ENCODE measurements at places on chromosomes 5 and 9.

- DNase-seq, result no peak
Observed at GRCh38 chr5:151523335-151523734, 67.8 kb downstream of the FAT2 start.

DNA sequence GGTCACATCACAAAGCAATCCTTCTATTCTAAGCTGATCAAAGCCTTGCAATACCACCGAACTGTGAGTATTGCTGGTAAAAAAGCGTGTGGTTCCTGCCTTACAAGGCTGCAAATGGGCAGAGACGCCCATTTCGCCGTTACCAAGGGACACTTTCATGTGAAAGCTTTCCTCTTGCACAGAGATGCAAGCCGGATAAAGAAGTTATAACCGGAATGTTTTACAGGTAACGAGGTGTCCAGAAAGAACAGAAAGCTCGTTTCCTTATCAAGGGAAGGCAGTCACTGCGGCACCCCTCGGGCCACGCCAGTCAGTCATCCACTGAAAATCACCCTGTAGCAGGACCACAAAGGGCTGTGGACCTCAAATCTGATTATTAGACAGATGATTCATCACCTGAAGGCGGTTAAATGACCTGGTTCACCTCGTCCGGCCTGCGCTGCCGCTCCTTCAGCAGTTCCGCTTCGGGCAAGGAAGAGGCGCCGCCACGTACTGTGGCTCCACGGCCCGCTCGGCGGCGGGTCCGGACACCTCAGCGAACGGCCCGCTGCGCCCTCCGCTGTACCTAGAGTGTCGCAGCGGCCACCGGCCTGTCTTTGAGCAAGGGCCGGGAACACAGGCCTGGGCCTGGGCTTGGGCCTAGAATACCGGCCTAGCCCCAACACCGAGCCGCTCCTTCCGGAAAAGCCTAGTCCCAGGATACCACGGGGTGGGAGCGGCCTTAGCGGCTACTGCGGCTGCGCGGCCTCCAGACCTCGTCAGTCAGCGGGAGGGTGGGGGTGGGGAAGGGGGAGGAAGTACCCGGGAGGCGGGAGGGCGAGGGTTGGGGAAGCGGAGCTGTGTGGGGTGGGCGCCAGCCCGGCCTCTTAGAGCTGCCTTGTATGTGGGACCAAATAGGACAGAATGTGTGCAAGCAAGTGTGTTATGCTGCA lies at the start of gene KLHL9:
TSS of gene KLHL9 (minus strand) at position 704 of the 932 bp plus-strand sequence. CDS start at position 159, 545 bp downstream.
- DNase-seq, result peak; percentile 94

DNA sequence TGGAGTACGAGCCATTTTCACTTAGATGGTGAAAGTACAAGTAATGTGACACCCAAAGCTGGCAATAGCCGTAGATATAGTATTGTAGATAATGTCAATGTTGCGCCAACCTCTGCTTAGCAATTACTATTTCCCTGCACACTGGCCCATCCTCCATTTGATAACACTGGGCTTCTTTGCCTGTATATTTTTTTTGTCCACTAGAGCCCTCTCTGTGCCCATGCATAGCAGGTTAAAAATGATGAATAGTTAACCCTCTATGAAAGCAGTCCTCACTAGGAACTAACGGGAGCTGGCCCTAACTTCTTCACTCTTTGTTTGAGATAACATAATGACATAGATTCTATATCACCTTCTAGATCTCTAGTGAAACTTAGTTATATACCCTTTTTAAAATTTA lies 416.8 kb downstream of the TUSC1 start:
- DNase-seq, result no peak

DNA sequence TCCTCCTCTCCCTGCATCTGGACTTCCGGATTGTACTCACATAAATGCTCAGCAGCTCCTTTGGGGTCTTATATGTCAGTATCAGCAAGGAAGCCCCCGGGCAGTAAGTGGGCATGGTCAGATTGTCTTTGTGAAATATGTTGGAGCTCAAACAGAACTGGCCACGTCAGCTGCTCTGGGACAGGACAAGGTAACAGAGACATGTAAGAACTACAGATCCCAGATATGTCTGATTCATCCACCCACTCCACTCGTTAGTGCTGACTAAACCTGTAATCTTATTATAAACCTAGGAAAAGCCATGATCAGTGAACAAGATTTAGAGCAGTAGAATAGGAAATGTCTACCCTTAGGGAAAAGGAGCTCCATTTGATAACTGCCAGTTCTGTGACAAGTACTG lies 561.8 kb downstream of the CETN3 start:
- DNase-seq, result no peak

- no peak for DNase-seq
Observed at GRCh38 chr5:72651779-72652178, 144.6 kb upstream of the ZNF366 start.

- no peak for DNase-seq
Observed at GRCh38 chr5:12109075-12109688, 204.9 kb upstream of the CTNND2 start.

DNA sequence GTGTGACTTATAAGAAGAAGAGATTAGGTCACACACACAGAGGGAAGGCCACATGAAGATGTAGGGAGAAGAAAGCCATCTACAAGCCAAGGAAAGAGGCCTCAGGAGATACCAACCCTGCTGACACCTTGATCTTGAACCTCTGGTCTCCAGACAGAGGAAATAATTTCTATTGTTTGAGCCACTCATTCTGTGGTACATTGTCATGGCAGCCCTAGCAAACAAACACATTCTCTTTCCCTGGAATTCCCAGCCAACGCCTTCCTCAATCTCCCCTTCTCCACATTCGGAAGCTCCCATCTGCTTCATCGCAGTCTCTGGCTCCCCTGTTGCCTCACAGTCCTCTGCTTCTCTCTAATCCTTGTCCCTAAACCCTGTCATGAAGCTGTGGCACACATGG lies 16.7 kb downstream of the PTGS1 start:
- DNase-seq, result no peak

- peak; percentile 26 for DNase-seq
Observed at GRCh38 chr9:73023025-73023541, 70.2 kb upstream of the ALDH1A1 start.

DNA sequence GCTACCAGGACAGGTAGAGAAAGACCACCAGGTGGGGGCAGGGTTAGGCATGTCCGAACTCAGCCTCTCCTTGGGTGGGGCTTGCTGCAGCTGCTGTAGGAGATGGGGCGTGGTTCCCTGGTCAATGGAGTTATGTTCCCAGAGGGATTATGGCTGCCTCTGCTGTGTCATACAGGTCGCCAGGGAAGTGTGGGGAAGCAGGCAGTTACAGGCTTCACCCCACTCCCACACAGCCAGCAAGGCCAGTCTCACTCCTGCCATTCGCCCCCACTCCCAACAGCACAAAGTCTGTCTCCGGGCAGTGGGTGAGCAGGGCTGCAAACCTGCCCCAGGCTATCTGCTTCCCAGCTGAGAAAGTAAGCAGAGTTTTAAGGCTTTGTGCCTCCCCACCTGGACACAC lies 20.0 kb upstream of the CEP72 start:
- DNase-seq, result no peak

DNA sequence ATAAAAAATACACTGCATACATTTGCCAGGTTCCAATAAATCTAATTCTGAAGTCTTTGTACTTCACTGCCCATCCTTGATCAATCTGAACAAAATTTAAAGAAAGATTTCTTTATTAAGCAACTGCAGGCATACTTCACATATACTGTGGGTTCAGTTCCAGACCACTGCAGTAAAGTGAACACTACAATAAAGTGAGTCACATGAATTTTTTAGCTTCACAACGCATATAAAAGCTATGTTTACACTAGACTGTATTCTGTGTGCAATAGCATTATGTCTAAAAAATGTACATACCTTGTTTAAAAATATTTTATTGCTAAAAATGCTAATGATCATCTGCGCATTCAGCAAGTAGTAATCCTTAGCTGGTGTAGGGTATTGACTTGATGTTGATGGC lies 52.1 kb downstream of the SSBP2 start:
- DNase-seq, result no peak

- no peak for DNase-seq
Observed at GRCh38 chr5:75438722-75439121, 72.7 kb downstream of the CERT1 start.

GRCh38 chr5:96227957-96228356 lies 205.1 kb downstream of the PCSK1 start:
- no peak for DNase-seq

DNA sequence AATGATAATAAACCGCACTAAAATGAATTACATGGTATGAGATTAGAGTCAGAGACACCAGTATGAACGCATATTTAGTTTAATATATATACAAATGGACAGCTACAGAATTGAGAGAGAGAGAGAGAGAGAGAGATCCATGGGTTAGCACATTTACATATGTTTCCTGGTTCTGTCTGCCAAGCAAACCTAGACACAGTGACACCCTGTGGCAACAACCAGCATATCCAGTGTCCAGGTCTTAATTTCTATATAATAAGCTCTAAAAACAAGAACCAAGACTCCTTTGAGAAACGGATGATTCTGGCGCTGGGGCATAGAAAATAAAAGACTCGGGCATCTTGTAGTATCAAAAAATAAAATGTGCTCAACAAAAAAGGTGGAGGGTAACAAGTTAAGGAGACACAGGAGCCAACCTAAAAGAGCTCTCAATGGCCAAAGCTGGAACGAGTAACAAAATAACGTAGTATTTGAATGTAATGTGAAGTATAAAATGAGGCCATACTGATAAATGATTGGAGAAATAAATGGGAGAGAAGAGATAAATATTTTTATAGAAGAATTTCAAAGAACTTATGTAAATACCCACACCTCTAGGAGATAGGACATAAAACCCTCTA lies 84.5 kb downstream of the RFX3 start:
- peak; percentile 27 for DNase-seq

DNA sequence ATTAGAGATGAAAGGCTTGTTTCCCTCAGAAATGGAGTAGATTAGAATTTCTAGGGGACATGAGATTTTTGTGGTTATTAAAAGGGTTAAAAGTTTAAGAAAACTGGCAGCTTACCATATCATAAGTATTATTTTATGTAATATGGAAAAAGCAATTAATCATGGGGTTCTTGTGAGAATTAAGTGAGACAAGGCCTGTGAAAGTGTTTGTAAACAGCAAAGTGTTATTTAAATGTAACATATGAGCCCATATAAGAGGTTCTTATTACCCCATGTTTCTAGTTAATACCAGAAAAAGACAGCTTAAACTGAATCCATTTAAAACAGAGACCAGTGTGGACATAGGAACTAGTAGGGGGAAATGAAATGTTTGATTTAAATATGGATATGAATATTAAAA lies 241.1 kb upstream of the PIK3R1 start:
- DNase-seq, result no peak

- DNase-seq, result no peak
Observed at GRCh38 chr9:134902936-134903335, 14.8 kb downstream of the FCN1 start.

DNA sequence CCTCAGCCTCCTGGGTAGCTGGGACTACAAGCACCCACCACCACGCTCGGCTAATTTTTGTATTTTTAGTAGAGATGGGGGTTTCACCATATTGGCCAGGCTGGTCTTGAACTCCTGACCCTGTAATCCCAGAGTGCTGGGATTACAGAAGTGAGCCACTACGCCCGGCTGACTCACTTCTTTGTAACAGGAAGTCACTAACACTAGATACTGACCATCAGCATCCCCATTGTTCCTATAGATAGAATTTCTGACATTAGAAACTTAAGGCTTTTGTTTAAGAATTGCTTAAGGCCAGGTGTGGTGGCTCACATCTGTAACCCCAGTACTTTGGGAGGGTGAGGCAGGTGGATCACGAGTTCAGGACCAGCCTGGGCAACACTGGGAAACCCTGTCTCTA lies 42.2 kb downstream of the LEAP2 start:
- DNase-seq, result no peak

DNA sequence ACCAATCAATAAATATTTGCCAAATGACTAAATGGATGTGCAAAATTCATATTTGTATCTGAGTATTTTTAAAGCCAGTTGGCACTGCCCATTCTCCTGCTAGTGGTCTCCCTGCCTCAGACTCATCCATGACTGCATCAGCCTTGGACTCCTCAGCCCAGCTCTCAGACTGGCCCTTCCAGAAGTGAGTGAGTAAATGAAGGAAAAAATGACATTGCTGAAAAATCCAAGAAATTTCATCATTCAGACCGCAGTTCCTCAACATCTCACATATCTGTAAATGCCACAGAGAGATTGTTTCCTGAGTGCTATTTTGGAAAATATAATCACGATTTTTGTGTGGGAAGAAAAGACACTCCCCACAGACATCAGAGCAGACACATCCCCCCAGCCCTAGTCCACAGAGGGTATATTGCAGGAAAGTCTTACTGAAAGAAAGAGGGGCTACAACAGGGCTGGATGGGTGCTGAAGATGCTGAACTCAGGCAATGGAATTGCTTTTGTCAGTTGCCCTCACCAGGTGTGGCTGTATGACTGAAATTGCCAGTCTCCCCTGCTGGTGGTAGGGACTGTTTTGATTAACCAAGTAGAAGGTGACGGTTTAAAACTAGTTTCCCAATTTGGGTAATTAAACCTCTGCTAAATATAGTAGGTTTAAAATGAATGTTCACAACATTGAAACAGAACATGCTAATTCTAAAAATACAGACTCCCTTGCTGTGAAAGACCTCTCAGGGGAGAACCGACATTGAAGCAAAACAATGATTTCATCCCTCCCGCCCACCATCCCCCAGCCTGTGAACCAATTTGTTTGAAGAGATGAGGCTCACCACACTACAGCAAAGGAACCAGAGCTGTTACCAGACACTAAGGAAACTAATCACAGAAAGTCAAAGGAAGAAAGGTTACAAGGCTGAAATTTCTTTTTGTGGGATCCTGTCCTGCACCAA lies 158.8 kb downstream of the DEPDC1B start:
- DNase-seq, result no peak

GRCh38 chr5:78500871-78501270 lies 140.5 kb downstream of the SCAMP1 start:
- DNase-seq, result no peak

DNA sequence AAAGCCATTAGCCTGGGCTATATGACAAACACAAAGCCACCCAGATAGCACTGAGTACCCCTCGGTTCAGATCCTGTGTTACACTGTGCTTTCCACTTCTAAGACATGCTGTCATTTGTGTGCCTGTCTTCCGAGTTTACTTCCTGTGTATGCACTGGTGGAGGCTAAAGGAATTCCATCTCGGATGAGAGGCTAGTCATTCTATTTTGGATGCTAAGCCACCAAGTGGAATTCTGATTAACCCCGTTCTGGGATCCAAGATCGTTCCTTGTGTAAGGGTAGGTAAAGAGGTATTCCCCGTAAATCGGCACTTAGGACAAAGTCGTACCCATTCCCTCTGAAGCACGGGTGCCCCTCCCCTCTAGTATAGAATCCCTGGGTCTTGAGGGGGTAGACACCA lies 8.7 kb downstream of the PROP1 start:
- DNase-seq, result no peak

All from midbrain (tissue), 1 donor.